Hematopoietic multipotent progenitor cell (in vitro differentiated cells): ENCODE measurements at places on chromosomes 2 and 18.

DNA sequence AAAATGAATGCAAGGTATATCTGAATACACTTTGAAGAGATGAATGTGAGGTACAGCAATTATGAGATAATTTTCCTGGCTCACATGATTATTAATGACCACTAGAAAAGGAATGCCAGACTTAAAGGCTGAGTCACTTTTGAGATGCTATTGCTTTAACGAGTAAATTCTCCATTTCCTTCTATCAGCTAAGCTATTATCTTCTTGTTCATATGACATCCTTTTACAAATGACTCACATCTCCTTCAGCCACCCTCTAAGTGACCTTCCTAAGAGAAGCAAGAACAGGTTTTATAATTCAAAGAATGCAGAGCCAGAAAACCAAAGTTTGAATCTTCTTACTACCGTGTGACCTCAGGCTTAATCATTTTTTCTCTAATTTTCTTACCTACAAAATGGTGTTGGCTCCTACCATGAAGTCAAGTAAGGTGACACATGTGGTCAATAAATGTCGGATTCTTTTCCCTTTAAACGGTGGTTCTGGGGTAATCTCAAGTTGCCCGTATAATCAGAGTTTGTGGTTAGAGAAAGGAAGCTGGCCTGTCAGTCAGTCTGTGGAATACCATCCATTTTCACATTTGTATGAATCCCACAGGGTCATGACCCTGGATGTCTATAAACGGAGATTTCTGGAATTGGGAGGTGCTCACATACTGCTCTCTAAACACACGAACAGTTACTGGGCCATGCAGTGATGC is 184.0 kb upstream of the PID1 start:
- DNase-seq, result no peak

DNA sequence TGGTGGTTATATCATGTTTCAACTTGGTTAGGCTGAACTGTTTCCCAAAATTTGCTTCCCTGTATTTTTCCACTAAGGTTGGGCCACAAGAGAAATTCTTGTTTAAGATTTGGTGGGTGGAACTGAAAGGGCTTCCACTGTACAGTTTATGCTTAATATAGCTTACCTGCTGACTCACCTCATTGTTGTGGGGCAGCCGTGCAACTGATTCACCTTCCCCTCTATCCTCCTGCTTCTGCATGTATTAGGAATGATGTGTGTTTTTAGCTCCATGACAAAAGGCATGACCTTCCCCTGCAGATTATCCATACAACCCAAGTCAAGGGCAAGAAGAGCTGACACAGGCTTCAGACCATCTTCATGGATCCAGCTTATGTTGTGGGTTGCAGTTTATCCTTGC is 98.4 kb upstream of the GULP1 start:
- DNase-seq, result no peak

GRCh38 chr2:7003895-7004294 is 86.7 kb downstream of the RNF144A start:
- DNase-seq, result no peak

- no peak for DNase-seq
Measured at GRCh38 chr2:239942871-239943311, 82.3 kb downstream of the NDUFA10 start.

- peak; percentile 60 for DNase-seq
Measured at GRCh38 chr2:178306352-178307073, 112.2 kb downstream of the OSBPL6 start.

- DNase-seq, result no peak
Measured at GRCh38 chr2:75389271-75389670, 171.5 kb downstream of the EVA1A start.

- DNase-seq, result no peak
Measured at GRCh38 chr2:14826518-14826917, 194.0 kb downstream of the LRATD1 start.

GRCh38 chr2:30253873-30254684 is 22.7 kb downstream of the LBH start:
- DNase-seq, result no peak

DNA sequence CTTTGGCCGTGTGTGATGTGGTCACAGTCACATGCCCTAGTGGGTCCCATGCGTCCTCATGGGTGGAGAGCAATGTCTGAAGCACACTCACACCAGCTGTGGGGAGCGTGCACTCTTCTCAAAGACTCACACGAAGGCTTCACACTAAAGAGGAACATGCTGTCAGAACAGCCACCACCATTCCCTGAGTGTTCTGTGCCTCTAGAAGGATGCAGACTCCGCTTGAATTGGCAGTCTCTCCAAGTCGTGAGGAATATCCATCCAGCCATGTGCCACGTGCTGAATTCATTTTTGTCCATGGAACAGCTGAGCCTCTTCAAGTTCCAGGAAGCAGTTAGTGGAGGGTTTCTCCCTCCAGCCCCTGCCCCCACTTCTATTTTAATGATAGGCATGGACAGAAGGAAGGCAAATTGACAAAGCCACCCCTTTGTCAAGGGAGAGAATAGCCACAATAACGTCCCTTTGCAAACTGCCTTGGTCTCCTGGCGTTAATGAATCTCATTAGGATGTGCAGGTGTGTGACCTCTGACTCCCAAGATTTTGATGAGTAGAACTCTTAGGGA is 464.3 kb upstream of the ID2 start:
- DNase-seq, result no peak

DNA sequence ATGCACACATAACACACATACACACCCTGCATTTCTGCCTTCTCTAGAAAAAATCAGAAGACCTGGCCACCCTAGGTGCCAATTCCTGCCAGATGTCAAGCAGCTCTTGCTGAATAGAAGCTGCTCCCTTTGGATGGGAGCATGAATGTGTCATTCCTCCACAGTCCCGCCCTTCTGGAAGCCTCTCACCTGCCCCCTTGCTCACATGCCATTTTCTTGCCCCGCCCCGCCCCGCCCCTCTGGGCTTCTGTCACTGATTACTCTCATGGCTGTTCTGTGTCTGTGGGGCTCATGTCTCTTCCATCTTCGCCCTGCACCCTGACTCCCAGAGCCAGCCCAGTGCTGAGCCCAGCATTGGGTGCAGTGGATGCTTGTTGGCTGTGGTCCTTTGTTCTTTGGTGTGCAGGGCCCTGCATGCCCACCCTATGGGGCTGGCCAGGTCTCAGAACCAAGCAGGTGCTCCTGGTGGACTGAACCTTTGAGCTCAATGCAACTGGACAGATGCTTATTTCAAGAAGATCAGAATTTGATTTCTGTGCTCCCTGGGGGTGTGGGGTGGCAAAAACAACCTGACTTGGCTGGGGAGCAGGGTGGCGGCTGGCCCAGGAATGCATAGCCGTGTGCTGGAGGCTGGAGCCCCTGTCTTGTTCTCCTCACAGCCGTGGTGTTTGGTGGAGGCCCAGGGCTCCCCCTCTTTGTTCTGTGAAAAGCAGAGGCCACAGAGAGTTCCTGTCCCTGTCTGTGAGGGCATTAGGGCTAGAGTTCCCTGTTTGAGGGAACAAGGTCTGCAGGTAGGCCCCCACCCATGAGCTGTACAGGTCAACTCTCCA is 140.6 kb upstream of the GLI2 start:
- DNase-seq, result no peak

- DNase-seq, result peak; percentile 82
Measured at GRCh38 chr2:225270861-225271260, 128.6 kb upstream of the NYAP2 start.

GRCh38 chr2:150944315-150944714 is 317.3 kb downstream of the RBM43 start:
- no peak for DNase-seq

GRCh38 chr2:233597522-233597921 is 19.9 kb upstream of the UGT1A8 start:
- no peak for DNase-seq

DNA sequence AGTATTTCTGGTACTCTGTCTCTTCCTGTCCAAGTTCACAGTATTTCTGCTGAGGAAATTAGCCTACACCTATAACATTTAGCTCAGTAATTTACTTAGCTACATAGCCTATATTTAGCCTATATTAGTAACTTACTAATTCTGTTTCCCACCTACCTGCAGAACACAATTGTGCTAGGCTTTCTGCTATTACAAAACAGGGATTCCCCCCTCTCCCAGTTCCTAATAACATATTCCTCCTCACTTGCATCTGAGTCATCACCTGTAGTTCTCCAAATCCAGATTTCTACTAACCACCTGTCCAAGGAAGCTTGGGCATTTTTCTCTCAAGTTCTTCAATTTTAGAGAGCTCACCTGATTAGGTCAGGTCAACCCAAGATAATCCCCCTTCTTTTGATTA is 94.9 kb downstream of the NETO1 start:
- DNase-seq, result no peak

GRCh38 chr18:12325726-12326245 is 17.7 kb downstream of the TUBB6 start:
- no peak for DNase-seq

- no peak for DNase-seq
Measured at GRCh38 chr2:241461693-241462677, 46.4 kb downstream of the STK25 start.

GRCh38 chr2:154207288-154208047 is 335.7 kb downstream of the GALNT13 start:
- no peak for DNase-seq

DNA sequence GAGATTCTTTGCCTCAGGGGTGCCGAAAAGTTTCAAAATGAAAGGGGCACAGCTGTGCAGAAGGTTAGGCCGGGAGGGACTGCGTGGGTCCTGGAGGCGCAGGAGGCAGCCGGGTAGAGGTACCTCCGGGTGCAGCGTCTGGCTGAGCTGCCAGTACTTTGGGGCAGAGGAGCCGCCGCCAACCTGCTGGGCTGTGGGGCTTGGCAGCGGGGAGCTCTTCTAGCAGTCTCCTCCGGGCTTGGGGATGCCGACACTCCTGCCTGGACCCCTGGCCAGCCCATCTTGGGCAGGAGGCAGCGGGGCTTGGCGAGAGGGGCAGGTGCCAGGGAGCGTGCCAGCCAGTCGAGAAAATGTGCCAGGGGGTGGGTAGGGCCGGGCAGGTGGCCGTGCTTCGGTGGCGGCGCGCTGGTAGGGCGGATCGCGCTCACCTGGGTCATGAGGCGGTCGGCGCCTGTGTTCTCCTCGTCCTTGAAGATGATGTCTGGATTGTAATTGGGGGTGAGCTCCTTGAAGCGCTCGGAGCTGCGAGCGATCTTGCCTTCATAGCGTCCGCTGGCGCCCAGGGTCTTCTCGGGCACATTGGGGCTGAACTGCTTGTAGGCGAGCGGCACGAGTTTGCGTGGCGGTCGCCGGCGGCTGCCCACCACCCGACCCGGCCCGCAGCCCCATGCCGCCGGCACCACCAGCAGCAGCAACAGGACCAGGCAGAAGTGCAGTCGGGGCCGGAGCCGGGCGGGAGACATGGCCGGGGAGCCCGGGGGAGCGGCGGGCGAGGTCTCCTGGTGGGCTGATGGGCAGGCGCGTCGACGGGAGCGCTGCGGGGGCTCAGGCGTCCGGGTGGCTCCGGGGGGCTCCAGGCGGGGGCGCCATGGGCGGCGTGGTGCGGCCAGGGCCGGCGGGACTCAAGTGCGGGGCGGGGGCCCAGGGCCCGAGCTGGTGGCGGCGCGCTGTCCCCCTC is 717 bp downstream of the IHH start:
- no peak for DNase-seq

- no peak for DNase-seq
Measured at GRCh38 chr2:134119117-134119712, 134.7 kb upstream of the MGAT5 start.

- DNase-seq, result no peak
Measured at GRCh38 chr2:3730646-3731045, 27.3 kb downstream of the DCDC2C start.

DNA sequence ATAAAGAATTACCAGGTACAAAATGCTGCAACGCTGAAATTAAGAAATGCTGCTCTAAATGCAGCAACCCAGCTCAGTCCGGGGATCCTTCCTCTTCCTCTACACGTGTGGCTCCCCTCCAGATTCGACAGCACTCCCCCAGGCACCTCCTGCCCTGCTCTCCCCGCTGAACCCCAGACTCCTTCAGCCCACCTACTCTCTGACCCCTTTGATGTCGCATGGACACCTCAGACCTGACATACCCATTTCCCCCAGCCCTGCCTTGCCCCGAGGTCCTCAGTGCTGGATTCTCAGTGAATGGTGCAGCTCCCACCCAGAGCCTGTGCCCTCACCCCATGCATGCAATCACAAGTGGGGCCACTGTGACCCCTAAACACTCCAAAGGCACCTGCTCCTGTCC is 4.6 kb upstream of the ADRA2B start:
- no peak for DNase-seq

GRCh38 chr18:36149514-36150289 is 20.0 kb downstream of the ELP2 start:
- DNase-seq, result no peak

DNA sequence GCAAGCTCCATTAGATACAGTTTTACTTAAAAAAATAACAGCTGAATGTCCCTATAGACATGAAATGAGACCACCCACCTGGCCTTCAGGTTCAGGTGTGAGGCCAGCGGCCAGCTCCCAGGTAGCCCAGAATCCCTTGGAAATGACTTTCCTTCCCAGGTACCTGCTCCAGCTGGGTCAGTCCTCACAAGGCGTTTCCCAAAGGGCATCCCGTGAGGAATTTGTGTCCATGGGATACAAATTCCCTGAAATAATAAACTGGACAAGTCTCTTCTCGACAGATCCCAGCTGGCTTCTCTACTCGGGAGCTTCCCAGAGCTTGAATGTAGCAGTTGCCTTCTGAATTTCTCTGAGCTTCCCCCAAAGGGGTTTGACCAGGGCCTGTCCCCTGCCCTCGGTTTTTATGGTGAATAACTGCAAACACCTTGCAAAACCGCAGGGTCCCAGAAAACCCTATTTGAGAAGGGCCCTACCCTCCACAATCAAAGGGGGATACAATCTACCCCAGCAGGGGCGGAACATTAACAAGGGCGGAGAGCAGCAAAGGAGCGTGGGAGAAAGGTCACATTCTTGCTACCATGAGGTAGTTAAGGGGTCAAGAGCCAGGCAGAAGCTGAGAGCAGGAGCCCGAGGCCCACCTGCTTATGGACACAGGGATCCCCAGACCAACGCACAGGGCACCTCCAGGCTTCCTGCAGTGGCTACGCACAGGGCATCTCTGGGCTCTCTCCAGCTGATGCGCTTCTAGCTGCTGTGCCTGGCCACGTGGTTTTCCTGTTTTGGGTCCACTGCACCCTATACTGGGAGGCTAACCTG is 107.7 kb downstream of the HDAC4 start:
- no peak for DNase-seq

GRCh38 chr2:206982360-206982955 is 43.1 kb downstream of the CPO start:
- DNase-seq, result no peak

- no peak for DNase-seq
Measured at GRCh38 chr2:234840336-234840735, 111.5 kb upstream of the SH3BP4 start.

DNA sequence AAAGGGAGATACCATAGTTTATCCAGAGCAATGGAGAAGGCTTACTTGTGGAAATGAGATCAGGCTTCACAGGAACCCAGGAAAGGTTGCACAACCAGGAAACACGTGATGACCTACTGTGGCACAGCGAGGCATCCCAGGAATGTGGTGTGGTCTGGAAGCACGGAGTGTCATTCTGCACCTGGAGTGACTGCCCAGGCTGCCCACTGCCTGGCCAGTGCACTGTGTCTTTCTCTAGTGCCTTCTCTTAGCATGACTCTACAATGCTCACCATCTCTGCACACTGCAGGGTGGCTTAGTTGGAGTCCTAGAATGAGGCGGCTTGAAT is 48.9 kb downstream of the CHST9 start:
- no peak for DNase-seq
